Left ventricle myocardium inferior (tissue), 1 donor: ENCODE measurements at places on chromosomes 1 and 21.

DNA sequence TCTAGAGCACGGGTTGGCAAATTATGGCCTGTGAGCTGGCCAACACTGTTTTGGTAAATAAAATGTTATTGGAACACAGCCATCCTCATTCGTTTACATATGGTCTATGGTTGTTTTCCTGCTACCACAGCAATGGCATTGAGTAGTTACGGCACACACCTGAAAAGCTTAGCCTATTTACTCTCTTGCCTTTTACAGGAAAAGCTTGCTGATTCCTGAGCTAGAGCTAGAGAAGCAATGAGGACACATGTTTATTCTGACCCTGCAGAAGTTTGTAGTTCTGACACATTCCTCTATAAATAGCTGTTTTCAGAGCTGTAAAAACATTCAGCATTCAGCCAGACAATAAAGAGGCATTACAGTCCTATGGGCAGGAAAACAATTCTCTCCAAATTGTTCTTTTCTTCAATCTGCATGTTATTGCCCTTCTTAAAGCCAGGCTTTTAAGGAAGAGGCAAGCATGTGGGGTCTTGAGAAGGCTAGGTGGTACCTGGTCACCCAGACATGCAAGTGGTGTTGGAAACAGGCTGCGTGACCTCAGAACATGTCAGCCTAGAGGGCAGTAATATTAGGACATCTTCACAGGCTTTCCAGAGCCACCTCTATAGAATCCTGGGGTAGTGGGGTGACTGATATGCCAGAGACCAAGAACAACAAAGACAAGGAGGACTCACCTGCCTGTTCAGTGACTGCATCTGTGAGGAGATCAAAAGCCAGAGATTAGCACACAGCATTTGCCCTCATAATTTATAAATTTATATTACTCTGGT, 1.6 kb downstream of the FCRL2 start:
- DNase-seq: no peak

DNA sequence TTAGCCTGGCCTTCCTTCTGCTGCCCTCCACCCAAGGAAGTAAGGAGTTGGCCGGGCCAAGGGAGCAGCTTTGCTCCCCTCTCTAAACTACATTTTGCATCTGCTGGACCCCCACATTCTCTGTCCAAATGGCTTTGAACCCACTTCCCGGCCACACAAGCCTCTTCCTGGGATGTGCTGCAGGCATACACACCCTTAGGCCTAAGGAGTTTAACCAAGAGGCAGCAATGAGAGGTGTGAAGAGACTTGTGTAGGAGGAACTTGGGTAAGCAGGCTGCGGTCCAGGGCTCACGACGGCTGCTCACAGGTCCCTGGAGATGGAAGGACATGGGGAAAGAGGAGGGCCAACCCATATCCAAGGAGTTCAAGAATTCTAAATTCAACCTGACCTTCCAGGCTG, 196.7 kb upstream of the SGIP1 start:
- DNase-seq: no peak

- no peak for DNase-seq
Measured at GRCh38 chr1:55586771-55587170, 371.6 kb upstream of the USP24 start.

- DNase-seq: peak; percentile 63
Measured at GRCh38 chr1:226972931-226973330, 32.8 kb downstream of the COQ8A start.

GRCh38 chr21:25970254-25970930, 200.2 kb downstream of the APP start:
- peak; percentile 20 for DNase-seq

GRCh38 chr1:236700903-236701302, 14.6 kb downstream of the ACTN2 start:
- no peak for DNase-seq

DNA sequence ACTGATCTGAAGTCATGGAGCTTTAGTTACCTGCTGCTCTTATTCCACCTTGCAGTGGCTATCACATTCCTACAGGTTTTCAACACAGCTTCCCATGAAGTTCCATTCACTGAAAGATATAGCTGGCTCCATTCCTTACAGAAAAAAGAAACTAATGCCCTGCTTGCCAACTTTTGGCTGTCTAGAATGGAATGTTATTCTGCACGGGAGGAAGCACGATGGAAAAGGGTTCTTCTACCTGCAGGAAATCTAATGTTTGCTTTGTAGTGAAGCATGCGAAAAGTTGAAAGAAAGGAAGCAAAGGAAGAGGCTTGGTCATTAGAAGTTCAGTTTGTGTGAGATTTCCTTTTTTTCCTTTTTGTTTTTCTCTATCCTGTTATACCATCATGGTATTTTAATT, 32.6 kb downstream of the GIPC2 start:
- no peak for DNase-seq

- no peak for DNase-seq
Measured at GRCh38 chr1:48500541-48501450, 28.8 kb upstream of the SPATA6 start.

GRCh38 chr1:183267646-183268431, 81.8 kb downstream of the LAMC2 start:
- no peak for DNase-seq

GRCh38 chr1:8474369-8474768, 156.5 kb downstream of the SLC45A1 start:
- DNase-seq: no peak

- DNase-seq: peak; percentile 65
Measured at GRCh38 chr1:26284597-26285347, 4.9 kb downstream of the SH3BGRL3 start.

- no peak for DNase-seq
Measured at GRCh38 chr1:201818971-201819750, 9.8 kb upstream of the IPO9 start.

DNA sequence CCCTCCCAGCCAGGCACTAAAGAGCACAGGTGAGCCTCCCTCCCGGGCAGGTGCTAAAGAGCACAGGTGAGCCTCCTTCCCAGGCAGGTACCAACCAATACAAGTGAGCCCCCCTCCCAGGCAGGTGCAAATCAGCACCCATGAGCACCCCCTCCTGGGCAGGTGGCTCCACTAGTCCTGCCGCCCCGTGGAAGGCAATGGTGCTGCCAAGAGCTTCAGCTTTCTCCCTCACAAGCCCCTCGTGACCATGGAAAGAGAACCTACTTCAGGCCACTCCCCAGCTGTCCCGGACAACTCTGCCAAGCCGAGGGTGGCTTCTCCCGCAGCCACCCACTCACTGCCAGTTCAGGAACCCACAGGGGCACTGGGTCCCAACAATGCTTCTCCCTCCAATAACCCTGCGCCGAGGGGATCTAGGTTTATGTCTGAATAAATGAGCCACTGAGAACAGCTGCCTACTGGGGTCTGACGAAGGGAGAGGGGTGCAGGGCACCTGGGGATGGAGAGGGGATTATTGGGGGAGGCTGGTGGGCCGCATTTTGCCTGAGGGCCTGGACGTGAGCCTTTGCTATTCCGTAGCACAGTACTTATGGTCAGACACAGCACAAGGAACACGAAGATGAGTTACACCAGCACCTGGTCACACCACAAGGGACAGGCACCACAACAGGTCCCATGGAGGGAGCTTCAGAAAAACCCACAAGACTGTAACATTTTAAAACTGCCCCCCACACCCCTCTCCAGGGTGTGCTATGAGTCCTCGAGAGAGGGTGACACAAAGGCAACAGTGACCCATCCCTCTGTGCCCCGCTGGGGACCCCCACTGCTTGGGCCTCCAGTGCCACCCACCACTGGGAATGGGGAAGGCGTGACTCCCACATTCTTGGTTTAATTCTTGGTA, 46.3 kb downstream of the PRDM15 start:
- DNase-seq: no peak

DNA sequence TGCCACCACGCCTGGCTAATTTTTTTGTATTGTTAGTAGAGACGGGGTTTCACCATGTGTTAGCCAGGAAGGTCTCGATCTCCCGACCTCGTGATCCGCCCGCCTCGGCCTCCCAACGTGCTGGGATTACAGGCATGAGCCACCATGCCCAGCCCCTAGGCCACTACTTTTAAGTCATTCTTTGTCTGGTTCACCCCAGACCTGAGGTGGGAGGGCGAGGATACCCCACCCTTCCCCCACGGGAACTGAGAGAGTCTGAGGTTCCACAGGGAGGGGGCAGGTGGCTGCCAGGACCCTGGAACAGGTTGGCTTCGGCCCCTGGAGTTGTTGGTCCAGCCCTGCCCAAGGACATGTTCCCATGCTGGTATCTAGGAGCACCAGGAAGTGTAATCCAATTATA, 7.7 kb upstream of the SDC3 start:
- no peak for DNase-seq

- no peak for DNase-seq
Measured at GRCh38 chr1:66351913-66352312, 182.0 kb upstream of the SGIP1 start.
